ENCODE measurements at places on chromosomes 2 and 18.
A peak's percentile ranks its signal among the peaks of the same experiment; 100 is the strongest.

DNA sequence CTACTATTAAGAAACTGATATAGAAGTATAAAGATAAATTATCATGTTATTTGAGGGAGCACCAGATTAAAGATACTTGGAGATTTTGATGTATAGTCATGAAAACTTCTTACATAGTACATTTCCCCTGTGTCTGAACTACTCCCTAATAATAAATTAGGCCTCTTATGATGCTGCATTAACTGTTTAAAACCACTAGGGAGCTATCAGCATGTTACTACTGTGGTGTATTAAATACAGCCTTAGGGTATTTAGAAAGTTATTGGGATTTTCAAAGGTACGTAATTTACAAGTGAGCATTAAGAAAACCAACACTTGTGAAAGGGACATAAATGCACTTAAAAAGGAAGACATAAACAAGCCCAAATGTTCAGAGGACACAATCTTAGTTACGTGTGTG, 714.0 kb downstream of the EPHA4 start:
- DNase-seq, result no peak

- DNase-seq, result no peak
Observed at GRCh38 chr18:8177330-8178016, 431.8 kb upstream of the RAB12 start.

GRCh38 chr18:77993188-77993981, 743.7 kb downstream of the GALR1 start:
- no peak for DNase-seq

- DNase-seq, result no peak
Observed at GRCh38 chr2:184141866-184142265, 456.5 kb upstream of the ZNF804A start.

DNA sequence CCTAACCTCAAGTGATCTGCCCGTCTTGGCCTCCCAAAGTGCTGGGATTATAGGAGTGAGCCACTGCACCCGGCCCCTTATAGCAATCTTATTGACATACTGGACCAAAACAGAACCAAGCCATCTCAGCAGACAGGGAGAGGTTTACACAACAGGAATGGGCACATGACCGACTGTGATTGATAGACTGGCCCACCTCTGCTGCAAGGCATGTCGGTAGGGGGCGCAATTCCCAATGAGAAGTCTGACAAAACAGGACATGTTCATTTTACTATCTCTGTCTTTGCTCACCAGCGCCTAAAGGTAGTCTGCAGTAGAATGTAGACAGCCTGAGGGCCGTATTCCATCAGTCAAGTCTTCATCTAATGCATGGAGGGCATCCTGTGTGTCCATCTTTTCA, 2.0 kb downstream of the LYPD6B start:
- DNase-seq, result peak; percentile 42

DNA sequence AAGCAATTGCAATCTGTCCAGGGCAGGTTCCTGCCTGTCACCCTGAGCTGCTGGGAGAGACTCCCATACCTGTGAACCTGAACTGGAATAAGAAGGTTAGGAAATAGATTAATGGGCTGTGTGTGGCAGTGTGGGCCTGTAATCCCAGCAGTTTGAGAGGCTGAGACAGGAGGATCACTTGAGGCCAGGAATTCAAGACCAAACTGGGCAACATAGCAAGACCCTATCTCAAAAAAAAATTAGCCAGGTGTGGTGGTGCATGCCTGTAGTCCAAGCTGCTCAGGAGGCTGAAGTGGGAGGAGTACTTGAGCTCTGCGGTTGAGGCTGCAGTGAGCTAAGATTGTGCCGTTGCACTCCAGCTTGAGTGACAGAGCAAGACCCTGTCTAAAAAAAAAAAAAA, 127.7 kb upstream of the DSEL start:
- DNase-seq, result no peak

DNA sequence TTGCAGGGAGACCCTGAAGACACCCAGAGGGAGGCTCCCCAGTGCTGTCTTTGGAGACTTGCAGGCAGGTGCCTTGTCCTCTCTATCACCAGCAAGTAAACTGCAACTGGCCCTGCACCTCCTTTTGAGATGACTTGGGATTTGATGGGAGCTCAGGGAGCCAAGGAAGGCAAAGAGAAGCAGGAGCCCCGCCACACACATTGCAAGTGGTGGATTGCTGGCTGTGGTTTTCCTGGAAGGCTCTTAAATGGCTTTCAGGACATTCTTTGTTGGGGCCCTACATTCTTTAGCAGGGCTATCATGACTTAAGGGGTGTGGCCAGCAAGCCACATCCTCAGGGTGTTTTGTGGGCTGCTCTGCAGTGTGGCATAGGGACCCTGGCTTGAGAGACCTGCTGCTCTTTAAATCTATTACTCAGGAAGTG, 39.9 kb upstream of the CDC42EP3 start:
- peak; percentile 45 for DNase-seq

- peak; percentile 30 for DNase-seq
Observed at GRCh38 chr2:21042958-21043743, 722 bp downstream of the APOB start.

- no peak for DNase-seq
Observed at GRCh38 chr2:195490319-195490718, 166.7 kb upstream of the SLC39A10 start.

GRCh38 chr2:181466661-181467576, 9.7 kb downstream of the ITGA4 start:
- peak; percentile 84 for DNase-seq

GRCh38 chr18:52046842-52047241, 293.2 kb upstream of the DCC start:
- DNase-seq, result no peak

DNA sequence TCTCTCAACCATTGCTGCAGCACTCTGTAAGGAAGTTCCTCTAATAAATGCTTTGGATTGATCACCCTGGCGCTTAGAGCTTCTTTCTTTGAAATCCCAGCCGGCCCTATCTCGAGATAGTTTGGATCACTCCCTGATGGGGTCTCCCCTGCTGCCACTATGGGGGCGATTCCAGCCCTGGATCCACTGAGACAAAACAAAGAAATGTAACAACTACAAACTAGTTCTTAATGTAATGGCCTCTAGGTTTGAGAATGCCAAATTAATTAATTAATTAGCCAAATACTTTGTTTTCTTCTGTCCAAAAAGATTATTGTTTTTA, 15.2 kb downstream of the SRSF7 start:
- DNase-seq, result no peak

DNA sequence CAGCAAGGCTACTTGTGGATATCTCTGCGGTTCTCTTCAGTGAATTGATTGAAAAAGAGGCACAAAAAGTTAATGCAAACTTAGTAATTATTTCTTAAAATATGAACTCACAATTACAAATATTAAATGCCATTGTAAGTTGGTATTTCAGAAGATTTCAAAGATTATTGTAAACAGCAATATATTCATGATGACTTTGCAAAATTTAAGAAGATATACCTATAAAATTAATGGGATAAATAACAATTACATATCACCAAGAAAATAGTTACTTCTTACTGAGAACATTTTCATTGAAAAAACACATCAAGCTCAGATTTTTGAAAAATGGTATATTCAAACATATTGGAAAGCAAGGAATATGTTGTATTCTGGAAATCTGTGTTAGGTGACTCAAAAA, 482.0 kb upstream of the LRRTM1 start:
- DNase-seq, result no peak

DNA sequence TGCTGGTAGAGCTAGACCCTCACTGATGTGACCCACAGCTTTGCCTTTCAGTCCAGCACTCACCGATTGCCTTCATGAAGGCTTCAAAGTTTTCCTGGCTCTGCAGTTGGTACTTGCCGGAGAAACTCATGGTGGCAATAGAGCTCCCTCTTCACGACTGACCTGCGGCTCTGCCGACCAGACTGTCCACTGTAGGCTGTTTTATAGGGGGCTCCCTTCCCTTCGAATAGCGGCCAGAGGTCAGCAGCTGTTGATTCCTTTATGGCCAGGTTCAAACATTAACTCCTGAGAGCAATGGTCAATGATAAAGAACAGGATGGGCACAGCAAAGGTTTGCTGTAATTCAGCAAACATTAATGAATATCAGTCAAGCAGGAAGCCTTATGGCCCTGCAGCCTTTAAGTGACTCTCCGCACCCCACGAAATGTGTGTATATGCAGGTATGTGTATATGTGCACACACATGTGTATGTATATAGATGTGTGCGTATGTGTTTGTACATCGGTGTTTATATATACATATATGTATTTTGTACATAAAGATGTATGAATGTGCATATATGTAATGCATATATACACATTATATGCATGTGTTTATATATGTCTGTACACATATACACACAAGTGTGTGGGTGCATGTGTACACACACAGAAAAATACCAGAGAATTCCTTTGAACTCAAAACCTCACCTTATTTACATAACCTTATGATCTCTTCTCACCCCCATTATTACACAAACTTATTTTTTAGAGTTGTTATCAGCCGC, at the start of gene FABP1:
FABP1 (minus strand) TSS at position 175 of the 766 bp plus-strand sequence; CDS start at position 130, 45 bp downstream.
- no peak for DNase-seq

DNA sequence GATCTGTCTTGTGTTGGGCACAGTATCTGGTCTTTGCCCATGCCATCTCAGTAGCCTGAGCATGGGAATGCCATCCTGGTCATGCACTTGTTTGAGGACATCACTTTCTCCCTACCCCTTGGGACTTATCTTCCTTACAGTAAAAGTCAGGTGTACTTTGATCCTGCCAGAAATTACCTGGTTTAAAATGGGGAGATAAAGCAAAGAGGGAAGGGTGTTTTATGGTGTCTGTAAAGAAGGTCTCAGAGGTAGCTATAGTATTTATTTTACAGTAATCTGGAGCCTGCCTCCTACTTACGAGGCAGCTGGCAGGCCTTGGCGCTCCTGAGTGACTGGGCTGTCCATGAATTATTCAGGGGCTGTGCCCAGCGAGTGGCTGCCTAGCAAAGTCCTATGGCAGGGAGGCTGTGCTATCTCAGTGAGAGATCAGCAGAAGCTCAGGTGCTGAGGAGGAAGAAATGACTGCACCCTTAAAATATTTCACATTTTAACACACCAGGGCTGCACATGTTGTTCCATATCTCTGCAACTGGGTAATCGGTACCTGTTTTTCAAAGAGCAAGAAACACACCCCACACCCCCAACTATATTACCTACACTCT, 93.9 kb downstream of the SPTBN1 start:
- no peak for DNase-seq

DNA sequence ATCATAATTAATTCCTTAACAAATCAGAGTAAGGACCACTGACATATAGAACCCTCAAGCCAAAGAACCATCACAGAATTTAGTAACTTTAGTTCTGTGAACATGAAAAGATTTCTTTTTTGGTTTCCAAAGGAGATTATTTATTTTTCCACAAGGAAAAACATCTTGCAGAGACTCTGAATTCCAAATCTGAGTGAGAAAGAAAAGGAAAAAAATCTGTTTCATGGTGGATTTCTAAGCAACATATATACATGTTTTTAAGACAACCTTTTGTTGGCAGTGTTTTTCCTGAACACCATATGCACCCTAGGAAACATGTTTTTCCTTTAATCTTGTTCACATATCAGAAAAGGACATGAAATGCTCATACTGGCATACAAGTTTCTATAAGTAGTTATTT, 149.8 kb downstream of the AGPS start:
- DNase-seq, result no peak

- DNase-seq, result no peak
Observed at GRCh38 chr2:60536746-60537145, 16.7 kb downstream of the BCL11A start.

GRCh38 chr2:112682101-112682500, 36.4 kb downstream of the SLC20A1 start:
- DNase-seq, result no peak

- no peak for DNase-seq
Observed at GRCh38 chr2:60608679-60609078, 55.2 kb upstream of the BCL11A start.

DNA sequence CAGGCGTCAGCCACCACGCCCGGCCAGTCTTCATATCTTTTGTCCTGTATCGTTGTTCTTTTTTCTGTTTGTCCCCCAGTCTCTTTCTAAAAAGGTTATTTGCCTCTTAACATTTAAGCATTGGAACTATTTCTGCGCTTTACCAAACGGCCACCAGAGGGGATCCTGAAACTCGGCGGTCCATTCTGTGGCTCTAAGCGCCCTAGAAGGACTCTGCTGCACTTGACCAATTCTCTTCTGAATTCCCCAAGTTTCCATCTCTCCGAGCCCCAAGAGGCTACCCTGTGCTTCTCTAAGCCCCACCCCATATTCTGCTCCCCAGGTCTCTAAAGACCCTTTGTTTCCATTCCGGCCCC, 33.1 kb upstream of the REG3G start:
- DNase-seq, result no peak

DNA sequence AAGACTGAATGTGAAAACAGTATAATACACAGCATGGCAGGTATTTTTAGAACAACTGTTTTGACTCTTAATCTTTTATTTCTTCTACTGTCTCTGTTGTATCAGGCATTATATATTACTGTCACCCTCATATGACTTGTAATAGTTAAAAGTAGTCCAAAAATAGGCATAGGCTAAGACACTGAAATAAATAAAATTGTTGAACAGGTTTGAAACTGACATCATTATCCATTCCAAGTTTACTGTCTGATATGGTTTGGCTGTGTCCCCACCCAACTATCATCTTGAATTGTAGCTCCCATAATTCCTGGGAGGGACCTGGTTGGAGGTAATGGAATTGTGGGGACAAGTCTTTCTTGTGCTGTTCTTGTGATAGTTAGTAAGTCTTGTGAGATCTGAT, 91.4 kb upstream of the CDH19 start:
- no peak for DNase-seq
